ENCODE measurements at places on chromosomes 3 and 15.
A peak's percentile ranks its signal among the peaks of the same experiment; 100 is the strongest.

- DNase-seq, result no peak
Measured at GRCh38 chr15:63403254-63403945, 21.8 kb upstream of the CA12 start.

GRCh38 chr15:36133742-36134141 is 445.7 kb upstream of the CDIN1 start:
- no peak for DNase-seq

- DNase-seq, result no peak
Measured at GRCh38 chr15:39597751-39598185, 16.9 kb downstream of the THBS1 start.

DNA sequence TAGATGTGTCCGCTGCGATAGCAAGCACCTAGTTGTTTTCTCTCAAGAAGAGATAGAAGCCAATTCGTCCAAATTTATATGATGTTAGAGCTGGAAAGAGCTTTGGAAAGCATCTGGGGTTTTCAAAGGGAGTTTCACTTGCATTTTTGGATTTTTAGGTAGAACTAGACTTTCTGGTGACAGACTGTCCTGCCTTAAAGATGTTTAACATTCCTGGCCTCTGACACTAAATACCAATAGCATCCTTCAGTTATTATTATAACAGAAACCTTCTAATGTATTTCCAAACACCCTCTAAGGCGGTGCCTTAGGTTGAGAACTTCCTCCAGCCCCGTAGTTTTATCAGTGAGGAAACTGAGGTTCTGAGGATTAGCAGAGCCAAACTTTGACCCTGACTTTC is 305.3 kb downstream of the SATB1 start:
- DNase-seq, result no peak

- DNase-seq, result no peak
Measured at GRCh38 chr3:65288776-65289175, 601.0 kb upstream of the ADAMTS9 start.

DNA sequence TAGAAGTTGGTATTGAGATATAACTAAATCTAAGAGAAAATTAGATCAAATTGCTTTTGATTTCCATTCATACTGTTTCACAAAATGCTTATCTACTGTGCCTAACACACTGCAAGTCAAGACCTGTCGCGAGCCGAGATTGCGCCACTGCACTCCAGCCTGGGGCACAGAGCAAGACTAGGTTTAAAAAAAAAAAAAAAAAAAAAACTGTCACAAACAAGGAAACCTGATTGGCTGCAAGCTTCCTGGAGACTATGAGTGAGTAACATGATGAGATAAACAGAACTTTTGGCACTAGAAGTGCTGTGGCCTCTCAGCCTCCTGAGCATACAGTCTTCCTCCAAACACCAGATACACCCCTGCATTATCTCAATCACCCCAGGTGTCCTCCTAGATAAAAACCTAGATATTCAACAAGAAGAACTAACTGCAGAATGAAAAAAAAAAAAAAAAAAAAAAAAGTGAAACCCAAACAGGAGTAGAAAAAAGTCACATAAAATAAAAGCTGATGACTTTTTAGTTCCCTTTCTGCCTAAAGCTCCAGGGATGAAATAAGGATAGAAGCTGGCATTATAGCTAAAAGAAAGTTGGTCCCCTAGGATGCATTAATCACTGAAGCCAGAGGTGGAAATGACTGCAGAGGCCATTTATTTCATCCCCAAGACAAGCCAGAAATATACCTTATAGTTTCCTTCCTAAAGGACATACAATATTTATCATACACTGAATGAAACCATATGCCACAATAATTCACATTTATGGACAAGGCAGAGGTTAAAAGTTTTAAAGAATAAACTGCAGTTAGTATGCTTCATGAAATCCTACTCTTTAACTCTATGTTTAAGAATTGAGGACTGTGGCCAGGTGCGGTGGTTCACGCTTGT is 82.4 kb downstream of the P3H2 start:
- no peak for DNase-seq

- no peak for DNase-seq
Measured at GRCh38 chr15:70141376-70142071, 43.8 kb upstream of the TLE3 start.

GRCh38 chr3:138941259-138941885 is 5.6 kb downstream of the FOXL2 start:
- DNase-seq, result no peak

DNA sequence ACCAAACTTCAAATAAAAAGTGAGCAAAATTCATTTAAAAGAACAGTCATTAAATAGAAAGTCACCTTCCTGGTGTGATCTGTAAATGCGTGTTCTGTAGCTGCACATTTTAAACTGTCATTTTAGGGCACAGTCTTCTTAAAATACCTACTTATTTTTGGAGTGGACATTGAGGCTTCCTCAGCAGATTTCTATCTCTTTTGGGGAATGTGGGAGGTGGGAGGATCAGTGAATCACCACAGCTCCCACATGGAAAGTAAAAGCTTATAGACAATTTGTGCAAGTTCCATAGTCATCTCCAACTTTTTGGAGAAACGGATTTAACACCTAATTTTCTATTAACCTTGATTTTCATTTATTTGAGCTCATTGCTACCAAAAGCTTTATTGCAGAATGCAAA is 21.0 kb upstream of the MOBP start:
- no peak for DNase-seq

- DNase-seq, result no peak
Measured at GRCh38 chr15:96586901-96587300, 256.4 kb downstream of the NR2F2 start.

DNA sequence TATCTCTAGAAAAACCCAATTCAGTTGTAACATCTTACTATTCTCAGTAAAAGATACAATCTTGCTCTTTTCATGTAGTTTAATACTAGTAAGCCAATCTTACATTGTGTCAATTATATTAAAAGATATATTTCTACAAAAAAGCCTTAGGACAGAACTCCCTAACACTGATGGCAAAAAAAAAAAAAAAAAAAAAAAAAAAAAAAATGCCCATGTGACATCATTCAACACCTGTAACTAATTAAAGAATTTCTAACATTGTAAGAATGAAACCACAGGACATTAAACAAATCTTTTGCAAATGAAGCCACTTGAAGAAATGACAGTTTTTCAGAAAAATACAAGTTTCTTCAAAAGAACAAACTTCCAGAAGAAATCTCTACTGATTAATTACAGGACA is 119.8 kb downstream of the SUCLG2 start:
- DNase-seq, result no peak

DNA sequence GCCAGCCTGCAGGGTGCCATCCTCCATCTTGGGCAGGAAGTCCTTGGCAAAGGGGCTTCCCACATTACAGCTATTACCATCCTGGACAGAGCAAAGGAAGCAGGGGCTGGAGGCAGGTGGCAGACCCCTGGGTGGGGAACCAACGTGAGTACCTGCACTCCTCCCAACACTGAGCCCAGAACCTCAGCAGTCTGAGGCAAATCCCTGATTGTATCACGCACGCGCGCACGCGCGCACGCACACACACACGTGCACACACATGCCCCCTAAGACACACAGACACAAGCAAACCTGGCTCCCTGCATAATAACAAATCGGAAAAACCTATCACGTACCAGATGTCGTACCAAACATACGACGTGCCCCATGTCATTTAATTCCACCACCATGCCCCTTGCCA is 11.8 kb downstream of the POLG start:
- DNase-seq, result no peak

- no peak for DNase-seq
Measured at GRCh38 chr15:63860555-63860954, 26.8 kb upstream of the HERC1 start.

GRCh38 chr15:56244038-56244810 is 545 bp upstream of the RFX7 start:
- DNase-seq, result peak; percentile 40

DNA sequence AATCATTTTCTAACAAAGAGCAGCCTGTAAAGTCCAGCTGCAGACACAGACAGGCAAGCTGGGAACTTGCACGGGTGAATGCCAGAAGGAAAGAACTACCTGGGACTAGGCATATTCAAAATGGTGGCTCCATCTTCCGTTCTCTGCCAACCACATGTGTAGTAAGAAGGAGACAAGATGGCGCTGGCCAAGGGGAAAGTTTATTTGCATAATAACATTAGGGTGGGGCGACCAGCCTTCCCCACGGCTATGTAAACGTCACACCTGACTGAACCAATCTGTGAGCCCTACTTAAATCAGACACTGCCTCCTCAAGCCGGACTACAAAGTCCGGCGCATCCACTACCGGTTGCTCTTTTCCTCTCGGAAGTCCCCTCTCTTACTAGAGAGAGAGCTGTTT is 130.8 kb downstream of the SNRK start:
- DNase-seq, result no peak

DNA sequence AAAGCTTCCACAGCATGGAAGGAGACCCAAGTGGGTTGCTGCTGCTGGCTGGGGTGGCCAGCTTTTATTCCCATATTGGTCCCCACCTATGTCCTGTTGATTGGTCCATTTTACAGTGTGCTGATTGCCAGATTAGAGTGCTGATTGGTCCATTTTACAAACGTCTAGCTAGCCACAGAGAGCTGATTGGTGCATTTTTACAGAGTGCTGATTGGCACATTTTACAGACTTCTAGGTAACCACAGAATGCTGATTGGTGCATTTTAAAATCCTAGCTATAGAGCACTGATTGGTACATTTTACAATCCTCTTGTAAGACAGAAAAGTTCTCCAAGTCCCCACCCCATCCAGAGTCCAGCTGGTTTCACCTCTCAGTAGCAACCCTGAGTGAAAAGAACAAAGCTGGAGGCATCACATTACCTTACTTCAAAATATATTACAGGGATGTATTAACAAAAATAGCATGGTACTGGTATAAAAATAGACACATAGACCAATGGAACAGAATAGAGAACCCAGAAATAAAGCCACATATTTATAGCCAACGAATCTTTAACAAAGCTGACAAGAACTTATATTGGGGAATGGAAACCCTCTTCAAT is 7.5 kb upstream of the ACVR2B start:
- DNase-seq, result no peak

DNA sequence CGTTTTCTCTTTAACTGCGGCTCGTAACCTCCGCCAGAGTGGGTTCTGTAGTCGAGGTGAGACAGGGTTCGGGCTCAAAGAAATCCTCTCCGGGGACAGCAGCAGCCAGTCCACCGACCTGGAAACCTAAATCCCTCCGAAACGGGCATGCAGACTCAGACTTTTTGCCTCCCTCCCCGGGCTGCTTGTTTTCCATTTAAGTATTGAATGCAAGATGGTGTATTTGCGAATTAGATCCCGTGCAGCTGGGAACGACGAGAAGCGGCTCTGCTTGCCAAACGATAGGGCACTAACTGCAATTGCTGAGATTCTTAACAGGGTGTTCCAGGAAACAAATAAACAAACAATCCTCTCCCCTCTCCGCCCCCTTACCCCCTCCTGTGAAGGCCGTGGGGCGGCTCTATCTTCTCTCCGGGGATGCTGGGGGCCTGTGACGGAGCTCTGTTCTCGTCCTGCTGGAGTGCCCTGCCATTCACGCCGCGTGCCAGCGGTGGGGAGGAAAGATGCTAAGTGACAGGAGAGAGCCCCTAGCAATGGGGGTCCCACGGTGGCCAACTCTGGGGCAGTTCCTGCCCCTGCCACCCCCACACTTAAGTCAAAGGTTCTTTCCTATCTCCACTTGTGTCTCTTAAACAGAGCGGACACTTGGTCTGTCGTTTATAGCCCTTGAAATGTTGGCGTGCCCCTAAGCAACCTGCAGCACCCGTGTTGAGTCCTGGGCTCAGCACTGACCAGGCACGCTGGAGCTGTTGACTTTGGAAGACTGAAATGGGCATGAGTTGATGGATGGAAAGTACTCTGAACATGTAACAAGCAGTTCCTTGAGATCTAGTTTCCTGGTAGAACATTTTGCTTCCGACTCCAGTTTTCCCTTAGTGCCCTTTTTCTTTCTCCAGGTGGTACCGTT is 1.3 kb upstream of the ETV5 start:
- no peak for DNase-seq

DNA sequence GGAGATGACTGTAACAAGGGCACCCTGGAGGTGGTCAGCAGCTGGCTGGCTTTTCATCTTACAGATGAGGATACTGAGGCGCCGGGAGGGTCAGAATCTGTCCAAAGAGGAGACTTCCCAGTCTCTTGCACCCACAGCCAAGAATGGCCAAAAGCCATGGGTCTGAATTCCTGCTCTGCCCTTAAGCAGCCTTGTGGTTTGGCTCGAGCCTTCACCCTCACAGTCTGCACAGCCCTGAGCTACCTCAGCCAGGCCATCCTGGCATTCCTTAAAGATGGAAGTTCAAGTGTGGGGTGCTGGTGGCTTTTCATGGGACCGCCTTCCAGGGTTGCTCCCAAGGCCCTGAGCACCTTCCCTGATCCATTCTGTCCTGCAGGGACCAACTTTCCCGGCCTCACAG is 59.2 kb downstream of the CACNA2D2 start:
- DNase-seq, result no peak

- no peak for DNase-seq
Measured at GRCh38 chr3:114760679-114761078, 386.4 kb downstream of the ZBTB20 start.

DNA sequence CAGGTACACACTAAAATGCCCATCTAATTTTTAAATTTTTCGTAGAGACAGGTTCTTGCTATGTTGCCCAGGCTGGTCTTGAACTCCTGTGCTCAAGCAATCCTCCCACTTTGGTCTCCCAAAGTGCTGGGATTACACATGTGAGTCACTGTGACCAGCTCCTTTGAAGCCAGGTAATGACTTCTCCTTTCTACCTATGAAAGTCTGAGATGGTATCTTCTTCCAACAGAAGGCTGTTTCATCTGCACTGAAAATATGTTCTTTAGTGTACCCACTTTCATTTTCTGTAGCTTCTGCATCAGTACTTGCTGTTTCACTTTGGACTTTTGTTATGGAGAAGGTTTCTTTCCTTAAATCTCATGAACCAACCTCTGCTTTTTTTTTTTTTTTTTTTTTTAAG is 8.8 kb downstream of the OIP5 start:
- no peak for DNase-seq

DNA sequence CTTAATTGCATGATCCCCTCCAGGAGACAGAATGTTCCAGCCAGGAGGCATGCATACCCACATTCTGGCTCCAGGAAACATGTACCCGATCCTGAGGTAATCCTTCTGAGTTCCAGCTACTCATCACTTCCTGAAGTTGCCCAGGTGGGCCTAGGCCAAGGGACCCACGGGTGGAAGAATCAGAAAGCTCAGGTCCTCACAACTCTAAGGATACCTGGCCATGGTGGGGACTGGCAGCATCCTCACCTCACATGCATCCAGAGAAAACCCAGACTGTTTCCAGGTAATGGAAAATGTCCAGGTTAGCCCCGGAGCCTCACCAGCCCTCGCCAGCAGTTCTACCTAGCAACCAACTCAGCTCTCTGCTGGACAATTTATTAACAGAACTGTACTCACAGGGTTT is 78.2 kb downstream of the DAPK2 start:
- no peak for DNase-seq

GRCh38 chr15:90620379-90621067 is 90.8 kb downstream of the CRTC3 start:
- peak; percentile 51 for DNase-seq

GRCh38 chr3:171459137-171459941 is 866 bp downstream of the TNIK start:
- peak; percentile 29 for DNase-seq

GRCh38 chr15:100693451-100693850 is 91.1 kb downstream of the ASB7 start:
- DNase-seq, result no peak
